Activated naive CD4-positive, alpha-beta T cell (primary cell): ENCODE measurements at places on chromosomes 3 and 15.

- no peak for DNase-seq
These were observed 1.6 kb downstream of the OR4F6 start for GRCh38 chr15:101804941-101805340.

DNA sequence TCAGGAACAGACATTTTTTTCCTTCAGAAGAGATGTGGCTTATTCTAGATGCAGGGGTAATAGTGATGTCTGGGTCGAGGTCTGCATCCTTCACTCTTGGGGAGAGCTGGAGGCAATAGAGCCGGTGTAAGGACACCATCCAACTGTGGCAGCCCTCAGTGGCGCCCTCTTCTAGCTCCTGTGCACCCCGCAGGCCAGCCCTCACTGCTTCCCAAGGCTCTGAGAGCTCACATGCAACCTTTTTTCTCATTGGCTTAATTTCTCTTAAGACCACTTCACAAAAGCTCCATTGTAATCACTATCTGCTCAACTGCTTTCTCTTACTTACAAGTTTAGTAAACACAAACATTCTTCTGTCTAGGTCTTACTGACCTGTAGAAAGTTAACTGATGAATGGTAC is 3.9 kb upstream of the VPS8 start:
- DNase-seq, result no peak

DNA sequence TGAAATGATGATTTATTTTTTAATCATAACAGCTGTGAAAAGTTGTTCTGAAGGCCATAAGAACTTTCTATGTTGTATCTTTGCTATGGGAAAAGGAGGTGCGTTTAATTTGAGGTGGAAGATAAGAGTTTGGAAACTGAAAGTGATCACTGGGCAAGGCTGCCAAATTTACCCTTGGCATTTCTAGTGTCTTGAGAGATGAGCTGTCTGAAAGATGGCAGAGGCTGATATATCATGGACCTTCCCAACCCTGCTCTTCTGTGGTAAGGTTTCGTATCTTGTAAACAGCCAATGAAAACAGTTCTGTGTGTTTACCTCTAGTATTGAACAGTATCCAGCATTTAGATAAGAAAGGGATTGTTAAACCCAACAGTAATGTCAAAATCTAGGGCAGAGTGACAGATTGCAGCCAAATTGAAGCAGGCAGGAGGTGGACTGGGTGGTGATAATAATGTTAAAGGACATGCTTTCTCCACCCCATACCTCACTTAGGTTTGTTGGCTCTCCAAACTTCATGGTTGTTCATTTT is 15.8 kb upstream of the NFKBIZ start:
- DNase-seq, result no peak

DNA sequence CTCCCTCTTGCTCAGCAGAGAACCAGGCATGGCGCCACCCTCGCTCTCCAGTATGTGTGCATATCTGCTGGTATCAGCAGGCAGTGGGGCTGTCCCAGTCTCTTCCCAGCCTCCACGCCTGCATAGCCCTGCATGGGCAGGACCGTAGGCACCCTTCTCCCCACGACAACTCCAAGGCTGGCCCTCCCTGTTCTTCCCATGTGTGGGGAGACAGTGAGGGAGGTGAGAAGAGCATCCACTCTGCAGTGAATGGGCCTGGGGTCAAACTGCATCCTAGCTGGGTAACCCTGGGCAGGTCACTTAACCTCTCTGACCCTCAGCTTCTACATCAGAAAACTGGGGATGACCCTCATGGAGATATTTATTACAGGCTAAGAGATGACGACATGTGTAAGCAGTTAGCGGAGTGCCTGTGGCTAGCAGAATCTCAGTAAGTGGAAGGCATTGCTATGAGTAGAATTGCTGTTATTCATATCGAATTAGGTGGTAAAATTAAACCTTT is 13.3 kb upstream of the SSUH2 start:
- DNase-seq, result no peak
